ENCODE measurements at places on chromosomes 4 and X.

GRCh38 chr4:36039026-36039425 is 205.3 kb downstream of the ARAP2 start:
- DNase-seq, result no peak

- no peak for DNase-seq
Measured at GRCh38 chrX:47145395-47146120, 537 bp downstream of the RBM10 start.

GRCh38 chr4:151807220-151807619 is 46.4 kb upstream of the GATB start:
- no peak for DNase-seq

DNA sequence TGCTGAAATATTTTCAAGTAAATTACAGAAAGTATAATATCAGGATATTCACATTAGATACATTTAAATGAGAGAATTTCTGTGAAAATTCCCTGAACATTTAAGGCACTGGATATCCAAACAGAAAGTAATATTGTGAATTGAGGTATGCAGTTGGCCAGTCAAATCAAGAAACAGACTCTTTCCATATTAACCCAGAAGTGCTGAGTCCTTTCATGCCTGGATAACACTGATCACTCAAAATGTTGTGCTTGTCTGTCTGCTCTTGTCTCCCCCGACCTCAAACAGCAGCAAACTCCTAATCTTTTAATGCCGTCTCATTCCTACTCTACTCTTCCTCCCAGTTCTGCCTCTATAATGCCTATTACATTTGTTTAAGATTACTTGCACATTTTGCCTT is 51.2 kb downstream of the TBC1D9 start:
- DNase-seq, result no peak

DNA sequence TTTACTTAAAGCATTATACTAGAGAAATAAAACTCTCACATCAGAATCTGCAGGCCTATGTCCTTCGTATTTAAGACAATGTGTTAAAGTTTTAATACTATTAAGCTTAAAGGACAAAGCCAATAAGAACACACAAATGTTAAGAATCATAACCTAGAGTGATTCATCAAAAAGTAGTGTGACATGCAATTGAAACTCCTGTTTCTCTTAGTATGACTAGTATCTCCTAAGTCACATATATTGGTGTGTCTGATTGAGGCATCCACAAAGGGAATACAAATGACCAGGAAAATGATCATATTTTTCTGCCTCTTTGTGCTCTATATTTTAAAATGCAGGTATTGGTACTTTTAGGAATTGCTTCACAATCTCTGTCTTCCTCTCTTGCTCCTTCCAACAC is 23.8 kb downstream of the GPRASP3 start:
- no peak for DNase-seq

DNA sequence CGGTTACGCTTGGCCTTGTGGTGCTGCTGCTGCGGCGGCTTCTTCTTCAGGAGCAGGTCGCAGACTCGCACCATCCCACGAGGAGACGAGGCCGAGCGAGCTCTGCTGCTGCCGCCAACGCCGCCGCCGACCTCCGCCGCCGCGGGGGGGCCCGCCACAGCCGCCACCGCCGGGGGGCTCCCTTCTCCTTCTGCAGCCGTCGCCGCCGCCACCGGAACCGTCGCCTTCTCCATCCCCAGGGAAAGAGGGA is 237 bp downstream of the ANKRD17 start:
- DNase-seq, result no peak

DNA sequence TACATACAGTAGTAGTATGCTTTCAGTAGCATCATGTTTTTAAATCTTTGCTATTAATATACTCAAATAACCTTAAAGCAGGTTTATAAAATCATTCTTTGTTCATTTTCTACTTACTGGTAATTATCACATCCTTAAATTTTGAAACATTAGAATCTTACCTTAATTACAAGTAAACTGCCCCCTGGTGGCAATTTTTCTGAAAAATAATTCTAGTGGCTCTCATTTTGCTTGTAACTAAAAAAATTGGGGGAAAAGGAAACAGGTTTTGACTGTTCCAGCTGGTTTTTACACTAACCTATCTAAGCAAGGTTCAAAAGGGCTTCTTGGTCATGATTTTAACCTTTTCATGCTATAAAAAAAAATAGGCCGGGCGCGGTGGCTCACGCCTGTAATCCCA is 18.5 kb upstream of the DCAF4L1 start:
- no peak for DNase-seq

DNA sequence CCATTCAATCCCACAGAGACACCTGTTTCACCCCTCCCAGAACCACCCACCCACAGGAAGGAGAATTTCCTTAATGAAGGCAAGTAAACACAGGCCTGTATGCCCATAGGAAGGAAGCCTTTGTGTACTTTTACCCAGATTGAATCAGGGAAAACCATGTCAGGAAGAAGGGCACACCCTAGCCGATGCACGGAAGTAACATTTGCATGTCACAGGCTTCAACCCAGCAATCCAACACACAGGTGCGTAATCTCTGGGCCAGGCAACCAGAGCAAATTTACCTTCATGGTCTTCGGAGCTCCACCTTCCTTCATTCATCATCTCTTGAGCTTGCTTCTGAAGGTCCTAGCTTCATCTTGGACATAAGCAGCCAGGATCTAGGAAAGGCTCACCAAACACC is 206.3 kb downstream of the SHROOM3 start:
- DNase-seq, result no peak

DNA sequence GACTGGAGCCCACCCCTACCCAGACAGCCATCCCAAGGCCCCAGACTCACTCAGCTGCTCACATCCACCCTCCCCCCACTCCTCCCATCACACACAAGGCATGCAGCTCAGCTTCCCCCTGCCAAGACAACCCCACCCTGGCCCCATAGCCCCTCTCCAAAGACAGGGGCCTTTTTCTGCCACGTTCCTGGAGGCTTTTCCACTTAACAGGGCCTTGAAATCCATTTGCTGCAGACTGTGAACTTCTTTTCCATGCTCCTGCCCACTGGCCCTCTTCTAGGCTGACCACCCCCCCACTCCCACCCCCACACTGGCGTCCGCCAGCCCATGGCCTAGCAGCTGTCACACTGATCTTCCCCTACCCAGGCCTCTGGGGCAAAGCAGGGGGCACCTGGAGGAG is 76.0 kb downstream of the PJA1 start:
- no peak for DNase-seq

DNA sequence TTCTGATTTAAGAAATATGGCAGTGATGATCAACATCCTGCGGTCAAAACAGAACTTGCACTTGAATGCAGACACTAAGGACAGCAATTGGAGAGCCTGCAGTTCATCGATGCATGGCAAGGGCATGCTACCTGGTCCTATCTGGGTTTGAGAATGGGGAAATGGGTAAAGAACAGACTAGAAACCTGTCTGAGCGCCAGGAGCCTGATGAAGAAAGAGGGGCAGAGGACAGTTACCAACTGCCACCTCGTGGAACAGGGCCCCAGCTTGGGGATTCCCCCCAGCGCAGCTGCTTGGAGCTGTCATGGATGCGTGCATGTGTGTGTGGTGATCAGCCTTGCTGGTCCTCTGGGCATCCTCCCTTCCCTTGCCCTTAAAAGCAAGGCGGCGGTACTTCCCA is 30.2 kb upstream of the NKRF start:
- DNase-seq, result no peak

DNA sequence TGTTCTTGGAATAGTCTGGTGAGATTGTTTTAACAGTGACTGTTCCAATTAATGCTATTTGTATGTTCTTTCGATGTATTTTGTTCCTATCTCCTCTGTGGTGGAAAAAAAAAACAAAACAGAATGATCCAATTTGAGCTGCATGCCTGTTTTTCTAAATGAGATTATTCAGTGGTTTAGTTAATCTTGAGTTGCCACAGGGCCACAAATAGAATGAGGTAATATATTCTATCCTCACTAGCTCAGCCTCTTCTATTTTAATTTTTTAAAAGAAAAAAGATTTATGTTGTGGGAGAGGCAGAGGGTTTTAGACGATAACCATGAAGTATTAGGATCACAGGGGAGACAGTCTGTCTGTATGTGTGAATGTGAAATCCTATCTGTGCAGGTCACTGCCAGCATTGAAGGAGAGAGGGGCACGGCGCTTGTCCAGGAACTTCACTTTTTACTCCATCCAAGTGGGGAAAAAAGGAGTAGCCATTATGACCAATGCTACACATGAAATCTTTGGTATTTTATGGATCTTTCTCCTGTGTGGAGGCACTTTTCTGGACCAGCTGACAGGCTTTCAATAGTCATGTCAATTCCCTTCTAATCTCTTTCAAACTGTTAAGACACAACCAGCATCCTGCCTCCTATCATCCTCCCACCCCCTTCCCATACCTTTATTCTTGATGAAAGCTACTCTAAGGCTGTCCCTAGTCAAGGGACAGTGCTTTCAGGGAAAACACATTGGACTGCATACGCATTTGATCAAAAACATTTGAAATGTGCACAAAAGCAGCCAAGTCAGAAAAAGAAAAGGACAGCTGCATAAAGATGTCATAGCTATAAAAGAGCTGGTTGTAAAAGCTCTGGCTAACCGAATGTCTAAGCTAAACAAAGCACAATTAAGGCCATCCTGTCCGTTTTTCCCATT is 1063.8 kb upstream of the INTU start:
- no peak for DNase-seq

Data from left forelimb (tissue), 1 donor.